Natural killer cell (primary cell): ENCODE measurements at places on chromosomes 3 and 15. TPM values are rescaled to one million over a fixed set of nuclear protein-coding genes. Genes with fewer than 3 reads are reported as not detected.

DNA sequence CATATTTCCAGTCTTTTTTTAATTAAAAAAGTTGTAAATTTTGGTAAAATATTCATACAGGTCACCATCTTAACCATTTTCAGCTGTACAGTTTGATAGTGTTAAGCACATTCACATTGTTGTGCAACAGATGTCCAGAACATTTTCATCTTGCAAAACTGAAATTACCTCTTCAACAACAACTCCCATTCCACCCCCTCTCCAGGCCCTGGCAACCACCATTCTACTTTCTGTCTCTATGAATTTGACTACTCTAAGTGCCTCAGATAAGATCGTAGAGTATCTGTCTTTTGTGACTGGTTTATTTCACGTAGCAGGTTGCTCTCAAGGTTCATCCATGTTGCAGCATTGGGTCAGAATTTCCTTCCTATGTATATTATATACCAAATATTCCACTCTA is 76.0 kb downstream of the SLCO3A1 start:
- H3K27me3 ChIP-seq, result no peaks in the 10 kb centered on the region
- H3K4me1 ChIP-seq, result no peaks in the 10 kb centered on the region
- no peaks in the 10 kb centered on the region for H3K36me3 ChIP-seq
- DNase-seq, result no peak

DNA sequence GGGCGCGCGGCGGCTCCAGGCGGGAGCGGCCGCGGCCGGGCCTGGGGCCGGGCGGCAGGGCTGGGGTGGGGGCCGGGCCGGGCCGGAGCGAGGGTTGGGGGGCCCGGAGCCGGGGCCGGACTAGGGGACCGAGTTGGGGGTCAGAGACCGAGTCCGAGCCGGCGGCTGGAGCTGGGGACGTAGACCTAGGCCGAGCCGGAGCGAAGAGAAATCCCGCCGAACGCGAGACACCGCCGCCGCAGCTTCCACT is 37.3 kb downstream of the HMCES start:
- peak overlapping the region; percentile 41 for H3K27ac ChIP-seq
- no peak for DNase-seq
- no peaks in the 10 kb centered on the region for H3K27me3 ChIP-seq
- no peaks in the 10 kb centered on the region for H3K36me3 ChIP-seq
- H3K4me3 ChIP-seq, result peak overlapping the region; percentile 66

- DNase-seq, result no peak
- H3K4me3 ChIP-seq, result no peak overlapping the region
- H3K27ac ChIP-seq, result no peak overlapping the region
Observed at GRCh38 chr3:185766329-185767001, 58.4 kb downstream of the IGF2BP2 start.

- no peak for DNase-seq
- H3K27ac ChIP-seq, result no peak overlapping the region
- H3K4me1 ChIP-seq, result no peaks in the 10 kb centered on the region
- no peaks in the 10 kb centered on the region for H3K36me3 ChIP-seq
- no peaks in the 10 kb centered on the region for H3K27me3 ChIP-seq
Observed at GRCh38 chr3:175672119-175672689, 813.1 kb downstream of the NAALADL2 start.

GRCh38 chr3:33380653-33381052 is 59.6 kb downstream of the UBP1 start:
- no peak overlapping the region for H3K27ac ChIP-seq
- H3K36me3 ChIP-seq, result peaks cover 2% of the 10 kb centered on the region
- DNase-seq, result no peak
- no peaks in the 10 kb centered on the region for H3K4me1 ChIP-seq

PRSS50 gene
- not detected for total RNA-seq

KBTBD8 gene
- total RNA-seq, result 8.6 TPM

CYFIP1 gene
- total RNA-seq, result 9.2 TPM

KBTBD13 gene
- total RNA-seq, result not detected

DNA sequence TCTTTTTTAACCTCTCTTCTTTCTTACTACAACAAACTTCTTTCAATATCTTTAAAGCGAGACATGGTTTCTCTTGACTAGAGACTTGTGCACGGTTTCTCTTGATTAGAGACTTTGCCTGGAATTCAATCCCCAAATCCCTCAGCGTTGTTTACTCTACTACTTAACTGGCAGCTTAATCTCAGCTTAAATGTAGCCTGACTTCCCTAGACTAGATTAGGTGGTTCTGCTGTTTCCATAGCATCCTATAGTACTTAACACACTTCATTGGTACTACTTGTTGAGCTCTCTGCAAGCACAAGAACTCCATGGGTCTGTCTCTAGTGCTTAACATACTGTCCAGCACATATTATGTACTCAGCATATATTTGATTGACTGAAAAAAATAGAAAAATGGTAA is 168.2 kb upstream of the GPR149 start:
- no peaks in the 10 kb centered on the region for H3K27me3 ChIP-seq
- no peak for DNase-seq
- no peak overlapping the region for H3K27ac ChIP-seq

DNA sequence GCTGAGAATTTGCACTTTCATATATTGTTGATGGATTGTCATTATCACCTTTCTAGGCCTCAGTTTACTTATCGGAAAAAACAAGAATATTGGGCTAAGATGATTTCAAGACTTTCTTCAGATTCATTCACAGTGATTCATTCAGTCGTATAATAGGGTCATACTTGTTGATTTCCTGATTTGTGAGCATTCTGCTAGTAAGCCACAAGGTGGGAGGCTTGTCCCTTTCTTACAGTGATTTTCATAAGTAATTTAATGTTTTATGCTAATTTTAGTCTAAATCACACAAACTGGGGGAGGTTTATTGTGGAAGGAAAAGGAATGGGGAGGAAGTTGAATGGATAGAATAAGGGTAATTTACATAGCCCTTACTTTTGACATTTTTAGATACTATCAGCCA is 126.8 kb upstream of the GOLGA6L4 start:
- no peaks in the 10 kb centered on the region for H3K27me3 ChIP-seq
- H3K4me1 ChIP-seq, result no peaks in the 10 kb centered on the region
- no peak overlapping the region for H3K27ac ChIP-seq
- H3K4me3 ChIP-seq, result no peak overlapping the region
- no peaks in the 10 kb centered on the region for H3K36me3 ChIP-seq
- no peak for DNase-seq

GRCh38 chr15:92840149-92840548 is 60.0 kb upstream of the CHD2 start:
- H3K4me3 ChIP-seq, result no peak overlapping the region
- no peak for DNase-seq
- no peaks in the 10 kb centered on the region for H3K27me3 ChIP-seq
- H3K36me3 ChIP-seq, result no peaks in the 10 kb centered on the region
- peaks cover 9% of the 10 kb centered on the region for H3K4me1 ChIP-seq

DNA sequence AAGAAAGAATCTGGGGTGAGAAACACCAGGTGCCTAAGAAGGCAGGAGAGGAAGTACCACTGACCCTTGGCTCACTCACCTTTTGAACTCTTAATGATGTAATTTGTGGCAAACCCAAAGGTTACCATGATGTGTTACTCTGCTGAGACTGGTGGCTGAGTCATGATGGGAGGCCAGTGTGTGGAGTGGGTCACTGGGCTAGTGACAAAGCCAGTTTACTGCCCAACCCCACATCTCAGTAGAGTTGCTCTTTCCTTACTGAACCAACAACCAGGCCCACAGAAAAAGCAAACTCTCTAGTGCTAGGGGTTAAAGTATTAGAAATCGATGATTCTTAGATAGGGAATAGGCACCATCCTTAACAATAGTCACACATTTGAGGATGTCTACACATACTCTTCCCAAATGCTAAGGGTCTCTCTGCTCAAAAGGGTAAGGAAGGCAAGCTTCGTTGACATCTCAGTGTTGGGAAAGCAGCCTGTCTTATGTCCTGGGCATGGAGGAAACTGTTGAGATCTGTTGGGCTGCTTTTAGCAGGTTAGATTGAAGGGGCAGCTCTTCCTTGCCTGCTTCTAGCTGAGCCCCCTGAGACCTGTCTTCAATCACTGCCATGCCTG is 3.1 kb downstream of the RBP2 start:
- no peaks in the 10 kb centered on the region for H3K4me1 ChIP-seq
- H3K4me3 ChIP-seq, result no peak overlapping the region
- no peak overlapping the region for H3K27ac ChIP-seq
- no peaks in the 10 kb centered on the region for H3K36me3 ChIP-seq
- DNase-seq, result no peak
- no peaks in the 10 kb centered on the region for H3K27me3 ChIP-seq

DNA sequence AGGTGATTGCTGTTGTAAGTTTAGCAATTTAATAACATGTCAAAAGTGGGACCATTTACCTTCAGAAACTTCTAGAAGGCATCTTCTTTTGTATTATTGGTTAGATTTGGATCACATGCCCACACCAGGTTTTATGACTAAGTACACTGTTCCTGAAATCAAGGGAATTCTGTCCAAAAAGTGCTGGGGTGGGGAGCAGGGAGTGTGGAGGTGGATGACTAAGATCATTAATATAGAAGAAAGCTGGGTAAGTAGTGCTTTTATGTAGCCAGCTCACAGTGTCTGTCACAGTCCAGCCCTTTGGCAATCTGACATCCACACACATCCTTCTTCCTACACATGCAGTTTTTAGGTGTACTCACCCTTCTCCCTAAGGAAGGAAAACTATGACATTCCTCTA is 120.0 kb downstream of the TMCO5A start:
- H3K4me3 ChIP-seq, result no peak overlapping the region
- H3K27me3 ChIP-seq, result no peaks in the 10 kb centered on the region
- DNase-seq, result no peak
- no peaks in the 10 kb centered on the region for H3K4me1 ChIP-seq

- no peaks in the 10 kb centered on the region for H3K36me3 ChIP-seq
- no peaks in the 10 kb centered on the region for H3K4me1 ChIP-seq
- no peak overlapping the region for H3K4me3 ChIP-seq
- no peak overlapping the region for H3K27ac ChIP-seq
- H3K27me3 ChIP-seq, result no peaks in the 10 kb centered on the region
Observed at GRCh38 chr15:35603301-35603700, 57.3 kb upstream of the DPH6 start.

- H3K4me1 ChIP-seq, result no peaks in the 10 kb centered on the region
- H3K36me3 ChIP-seq, result no peaks in the 10 kb centered on the region
- H3K27me3 ChIP-seq, result no peaks in the 10 kb centered on the region
- no peak overlapping the region for H3K27ac ChIP-seq
Observed at GRCh38 chr15:68699881-68700454, 120.7 kb downstream of the ANP32A start.

C3orf22 gene
- total RNA-seq, result not detected

- H3K4me3 ChIP-seq, result no peak overlapping the region
- no peaks in the 10 kb centered on the region for H3K36me3 ChIP-seq
- no peak overlapping the region for H3K27ac ChIP-seq
- H3K4me1 ChIP-seq, result no peaks in the 10 kb centered on the region
Observed at GRCh38 chr15:37679627-37680026, 254.8 kb upstream of the TMCO5A start.

- no peaks in the 10 kb centered on the region for H3K27me3 ChIP-seq
- no peak overlapping the region for H3K27ac ChIP-seq
- H3K36me3 ChIP-seq, result no peaks in the 10 kb centered on the region
- DNase-seq, result no peak
- no peaks in the 10 kb centered on the region for H3K4me1 ChIP-seq
Observed at GRCh38 chr3:89419647-89420241, 312.3 kb downstream of the EPHA3 start.

EPHB3 gene
- not detected for total RNA-seq

GRCh38 chr15:56832125-56832524 is 86.3 kb upstream of the TCF12 start:
- no peaks in the 10 kb centered on the region for H3K27me3 ChIP-seq
- no peak overlapping the region for H3K27ac ChIP-seq
- no peaks in the 10 kb centered on the region for H3K4me1 ChIP-seq
- H3K36me3 ChIP-seq, result no peaks in the 10 kb centered on the region
- no peak overlapping the region for H3K4me3 ChIP-seq

AP4E1 gene
- 14.1 TPM for total RNA-seq

MORC1 gene
- total RNA-seq, result not detected

GRCh38 chr15:75460646-75461045 is 9.2 kb upstream of the SIN3A start:
- H3K4me3 ChIP-seq, result no peak overlapping the region
- no peak for DNase-seq
- H3K36me3 ChIP-seq, result no peaks in the 10 kb centered on the region
- no peaks in the 10 kb centered on the region for H3K27me3 ChIP-seq
